ENCODE measurements at places on chromosomes 12 and 14.

- no peak for DNase-seq
Measured at GRCh38 chr12:51635346-51635745, 44.3 kb downstream of the SCN8A start.

DNA sequence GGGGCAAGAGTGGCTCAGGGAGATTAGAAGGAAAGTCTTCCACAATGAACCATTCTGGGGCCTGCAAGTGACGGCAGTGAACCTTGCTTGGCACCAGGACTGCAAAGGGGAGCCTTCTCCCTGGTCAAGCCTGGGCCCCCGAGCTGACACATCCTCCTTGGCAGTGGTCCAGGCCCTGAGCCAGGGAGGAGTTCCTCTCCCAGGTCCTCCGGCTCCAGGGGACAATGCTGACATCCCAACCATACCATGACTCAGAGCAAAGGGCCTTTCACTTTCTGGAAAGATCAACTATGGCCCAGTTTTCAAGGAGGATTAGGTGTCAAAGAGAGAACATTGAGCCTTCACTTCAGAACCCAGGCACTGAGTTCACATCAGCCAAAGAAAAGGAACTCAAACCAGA, 756.5 kb upstream of the TBX3 start:
- DNase-seq = no peak

- no peak for DNase-seq
Measured at GRCh38 chr14:70955543-70956480, 48.6 kb downstream of the PCNX1 start.

DNA sequence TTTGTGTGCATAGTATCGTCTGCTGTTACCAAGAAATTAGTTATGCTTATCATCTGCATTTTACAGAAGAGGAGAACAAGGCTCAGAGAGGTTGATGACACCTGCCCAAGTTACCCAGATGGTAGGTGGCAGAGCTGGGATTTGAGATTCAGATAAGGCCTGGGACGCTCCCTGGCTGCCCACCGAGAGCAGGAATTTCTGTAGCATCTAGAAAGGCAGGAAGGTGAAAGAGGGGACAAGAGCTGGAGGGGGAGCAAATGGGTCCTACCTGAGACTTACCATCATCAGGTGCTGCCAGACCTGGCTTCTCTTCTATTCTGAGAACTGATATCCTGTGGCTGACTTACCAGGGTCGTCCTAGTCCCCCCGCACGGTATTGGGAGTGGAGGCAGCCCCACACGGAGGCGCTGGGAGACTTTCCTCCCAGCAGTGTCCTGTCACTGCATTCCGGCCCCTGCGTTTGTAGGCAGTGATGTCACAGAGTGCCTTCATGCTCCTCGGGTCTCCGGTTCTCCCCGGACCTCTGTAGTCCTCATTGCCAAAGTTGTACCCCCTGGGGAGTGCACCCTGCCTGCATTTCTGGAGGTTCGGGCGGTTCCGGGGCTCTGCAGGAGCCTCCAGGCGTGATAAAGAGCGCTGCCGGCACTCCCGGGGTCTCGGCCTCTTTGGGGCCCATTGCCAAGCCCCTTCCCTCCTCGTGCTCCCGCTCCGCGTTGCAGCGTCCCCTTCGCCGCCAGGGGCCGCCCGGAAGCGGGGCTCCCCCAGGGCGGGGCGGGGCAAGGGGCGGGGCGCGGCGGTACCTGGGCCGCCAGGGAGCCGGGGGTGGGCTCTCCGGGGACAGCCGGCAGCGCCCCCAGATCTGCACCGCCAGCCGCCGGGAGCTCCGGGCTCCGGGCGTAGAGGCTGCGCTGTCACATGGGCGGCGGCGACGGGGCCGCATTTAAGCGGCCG, at the start of gene CABP1:
CABP1 (plus strand) TSS at position 856 of the 951 bp plus-strand sequence; CDS start at position 916, 60 bp downstream.
- peak; percentile 58 for DNase-seq

- DNase-seq = no peak
Measured at GRCh38 chr12:127284870-127285431, 982.0 kb upstream of the TMEM132C start.

DNA sequence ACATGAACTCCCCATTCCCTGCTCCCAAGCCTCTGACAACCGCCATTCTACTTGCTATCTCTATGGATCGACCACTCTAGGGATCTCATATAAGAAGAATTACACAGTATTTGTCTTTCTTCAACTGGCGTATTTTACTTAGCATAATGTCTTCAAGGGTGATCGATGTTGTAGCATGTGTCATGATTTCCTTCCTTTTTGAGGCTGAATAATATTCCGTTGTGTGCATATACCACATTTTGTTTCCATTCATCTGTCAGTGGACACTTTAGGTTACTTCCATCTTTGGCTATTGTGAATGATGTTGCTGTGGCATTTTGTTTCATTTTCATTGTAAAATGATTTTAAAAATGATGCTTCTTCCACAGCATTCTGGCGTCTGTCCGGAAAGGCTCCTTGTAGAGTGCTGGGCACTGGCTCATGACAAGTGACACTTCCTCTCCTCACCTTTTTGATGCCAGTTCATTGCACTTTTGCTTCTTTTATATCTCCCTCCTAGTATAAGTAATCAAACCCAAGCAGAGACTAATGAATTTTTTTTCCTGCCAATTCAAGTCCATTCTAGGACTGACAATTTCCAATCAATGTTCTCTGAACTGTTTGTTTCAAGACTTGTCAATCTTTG, 39.3 kb downstream of the SCN8A start:
- DNase-seq = no peak

- DNase-seq = no peak
Measured at GRCh38 chr14:48618057-48618456, 942.7 kb upstream of the MDGA2 start.

DNA sequence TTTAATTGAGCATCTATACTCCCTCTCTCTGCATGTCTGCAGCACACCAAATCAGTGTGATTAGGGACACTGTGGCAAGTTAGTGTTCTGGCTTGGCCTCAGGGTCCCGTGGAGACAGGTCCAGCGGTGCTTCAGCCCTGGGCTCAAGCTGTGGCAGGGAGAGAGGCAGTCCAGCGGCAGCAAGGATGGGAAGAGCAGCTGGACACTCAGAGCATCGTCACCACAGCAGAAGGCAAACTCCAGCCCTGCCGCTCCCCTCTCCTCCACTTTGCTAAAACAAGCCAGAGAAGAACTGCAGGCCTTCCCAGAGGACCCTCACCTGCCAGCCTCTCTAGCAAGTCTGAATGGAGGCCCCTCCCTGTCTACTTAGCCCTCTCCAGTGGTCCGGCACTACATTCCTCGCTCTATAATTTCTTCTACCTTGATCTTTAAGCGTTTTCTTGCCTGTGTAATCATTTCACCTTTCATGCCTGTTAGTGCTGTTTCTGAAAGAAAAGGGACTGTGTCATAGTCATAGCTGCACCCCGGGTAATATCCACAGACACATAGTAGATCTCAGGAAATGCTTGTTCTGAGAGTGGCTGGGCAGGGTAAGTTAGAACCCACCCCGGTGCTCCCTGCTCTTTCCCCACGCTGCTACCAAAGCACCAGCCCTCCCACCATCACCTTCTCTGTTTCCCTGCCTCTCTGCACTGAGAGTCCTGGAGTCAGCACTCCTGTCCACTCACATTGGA, 22.1 kb downstream of the ZFP36L1 start:
- DNase-seq = no peak

DNA sequence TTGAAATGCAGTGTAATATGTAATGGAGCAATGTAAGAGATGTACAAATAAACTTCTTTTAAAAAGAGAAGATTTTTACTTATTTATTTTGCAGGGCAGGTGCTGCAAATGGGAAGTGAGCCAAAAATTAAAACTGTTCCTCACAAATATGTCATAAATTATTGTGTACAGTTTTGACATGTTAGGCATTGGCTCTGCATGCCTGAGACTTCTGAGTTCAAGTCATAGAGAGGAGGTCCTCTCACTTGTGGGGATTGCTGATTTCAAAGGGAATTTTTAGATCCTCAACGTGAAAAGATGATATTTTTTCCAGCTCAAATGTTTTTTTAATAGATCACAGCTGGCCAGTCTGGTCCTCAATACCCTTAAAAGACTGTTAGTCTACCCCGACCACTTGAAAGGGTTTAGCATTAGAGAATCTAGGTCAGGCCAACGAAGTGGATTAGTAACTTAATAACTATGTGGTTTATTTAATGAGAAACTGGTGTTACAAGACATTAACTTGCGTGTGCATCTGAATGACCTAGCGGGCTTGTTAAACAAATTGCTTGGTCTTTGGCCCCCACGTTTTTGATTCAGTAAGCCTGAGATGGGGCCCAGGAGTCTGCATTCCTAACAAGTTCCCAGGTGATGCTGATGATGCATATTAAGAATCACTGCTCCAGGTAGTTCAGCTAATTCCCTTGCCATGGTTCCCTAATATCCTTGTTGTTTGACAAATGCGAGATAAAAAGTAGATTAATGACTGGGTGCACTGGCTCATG, 30.9 kb upstream of the WDR89 start:
- no peak for DNase-seq

DNA sequence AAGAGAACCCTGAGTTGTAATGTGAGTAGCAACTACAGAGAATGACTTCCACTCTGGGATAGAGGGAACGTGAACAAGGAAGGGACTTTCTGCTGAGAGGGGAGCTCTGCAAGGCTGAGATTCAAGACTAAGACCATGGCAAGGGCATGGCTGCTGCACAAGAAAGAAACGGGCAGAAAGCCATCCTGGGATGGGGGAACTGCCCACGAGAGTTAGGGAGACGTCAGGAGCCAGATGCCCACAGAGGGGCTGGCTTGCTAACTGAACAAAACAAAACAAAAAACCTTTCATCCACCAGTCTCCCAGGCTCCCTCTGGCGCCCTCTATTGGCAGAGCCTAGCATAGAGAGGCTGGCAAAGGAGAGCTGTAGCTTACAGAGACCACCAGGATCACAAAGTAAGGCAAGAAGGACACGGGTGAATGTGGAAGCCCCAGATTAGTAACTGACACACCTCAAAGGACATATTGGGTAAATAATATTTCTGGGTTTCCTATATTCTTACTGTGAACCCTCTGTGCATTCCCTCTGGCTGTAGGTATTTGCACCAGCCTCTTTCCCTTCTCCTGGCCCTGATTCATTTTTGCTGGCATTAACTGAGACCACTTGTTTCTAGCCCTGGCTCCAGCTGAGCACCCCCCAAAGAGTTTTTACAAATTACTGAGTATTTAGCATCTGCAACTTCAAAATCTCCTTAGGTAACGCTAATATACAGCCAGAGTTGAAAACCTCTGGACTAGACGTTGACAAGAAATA, 338.3 kb downstream of the EMP1 start:
- DNase-seq = peak; percentile 38

- DNase-seq = no peak
Measured at GRCh38 chr12:116146386-116146785, 131.1 kb downstream of the MED13L start.

- DNase-seq = no peak
Measured at GRCh38 chr12:78331181-78331580, 500.5 kb downstream of the NAV3 start.

- DNase-seq = no peak
Measured at GRCh38 chr14:34300882-34301734, 160.9 kb downstream of the SPTSSA start.

GRCh38 chr12:62335796-62336195, 75.6 kb downstream of the USP15 start:
- no peak for DNase-seq

DNA sequence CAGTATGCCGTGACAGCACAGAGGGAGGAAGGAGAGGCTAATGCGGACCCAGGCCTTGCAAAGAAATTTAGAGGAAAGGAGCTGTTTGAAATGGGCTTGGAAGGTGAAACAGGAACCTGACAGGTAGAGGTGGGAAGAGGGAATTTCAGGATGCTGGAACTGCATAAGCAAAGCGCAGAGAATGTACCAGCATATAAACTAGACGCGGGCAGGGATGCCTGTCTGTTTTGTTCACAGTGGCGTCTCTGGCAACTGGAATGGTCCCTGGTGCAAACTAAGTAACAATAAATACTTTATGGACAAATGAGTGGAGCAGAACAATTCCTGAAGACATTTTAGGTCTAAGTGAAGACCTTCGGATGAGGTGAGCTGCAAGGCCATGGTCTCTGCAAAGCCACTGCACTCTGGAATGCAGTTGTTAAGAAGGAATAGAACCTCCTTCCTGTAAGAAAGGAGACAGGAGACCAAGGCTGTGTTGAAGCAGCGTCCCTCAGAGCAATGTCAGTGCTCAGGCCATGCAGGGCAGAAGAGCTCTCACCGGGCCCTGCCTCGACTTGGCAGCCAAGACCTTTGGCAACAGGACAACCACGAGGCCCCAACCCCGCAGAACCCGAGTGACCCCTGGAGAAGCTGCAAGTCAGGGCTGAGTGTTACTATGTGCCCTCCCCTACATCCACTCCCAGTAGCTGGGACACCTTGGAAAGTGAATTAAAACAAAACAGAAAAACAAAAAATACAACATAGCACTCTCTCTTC, 42.8 kb downstream of the PITPNM2 start:
- DNase-seq = no peak

DNA sequence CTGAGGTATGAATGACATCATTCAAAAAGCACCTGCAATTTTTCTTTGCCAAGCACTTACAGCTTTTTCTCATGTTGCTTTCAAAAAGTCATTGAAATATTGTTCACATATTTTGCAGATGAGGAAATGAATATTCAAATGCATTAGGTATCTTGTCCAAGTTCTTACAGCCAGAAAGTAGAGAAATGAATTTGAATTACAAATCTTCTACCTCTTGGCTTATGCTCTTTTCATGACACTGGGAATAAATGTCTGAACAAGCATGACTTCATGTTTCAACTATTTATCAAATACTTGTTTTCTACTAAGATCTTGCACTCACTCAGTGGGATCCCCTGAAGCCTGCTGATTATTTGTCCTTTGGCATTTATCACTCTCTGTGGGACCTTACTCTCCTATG, 267.2 kb upstream of the BTG1 start:
- DNase-seq = no peak

GRCh38 chr12:128531170-128531569, 264.2 kb downstream of the TMEM132C start:
- DNase-seq = no peak

GRCh38 chr14:68361231-68361630, 431.6 kb downstream of the ZFP36L1 start:
- DNase-seq = no peak

DNA sequence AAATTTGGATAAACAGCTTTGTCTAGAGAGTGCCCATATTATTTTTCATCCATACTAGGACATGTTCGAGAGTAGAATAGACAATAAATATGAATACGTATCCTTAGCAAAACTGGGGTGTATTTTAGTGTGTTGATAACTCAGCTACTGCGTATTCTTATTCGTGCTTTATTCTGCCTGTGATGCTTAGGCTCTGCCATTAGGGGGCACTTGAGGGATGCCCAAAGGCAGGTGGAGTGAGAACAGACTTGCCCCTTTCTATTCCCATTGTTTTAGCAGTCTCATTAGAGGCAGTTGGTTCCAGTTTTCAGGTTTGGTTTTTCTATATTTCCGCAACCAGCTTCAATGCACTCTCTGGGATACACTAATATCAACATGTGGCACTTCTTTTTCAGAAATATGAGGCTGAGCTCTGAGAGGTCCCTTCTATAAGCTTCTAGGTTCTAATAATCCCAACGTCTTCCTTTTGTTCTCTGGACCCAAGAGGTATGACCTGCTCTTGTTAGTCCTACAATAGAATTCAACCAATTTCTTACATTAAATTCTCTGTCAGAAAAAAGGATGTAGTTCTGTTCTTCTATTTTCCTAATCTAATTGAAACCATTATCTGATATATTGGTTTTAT, 985.7 kb upstream of the FBXO33 start:
- no peak for DNase-seq
